Progenitor cell of endocrine pancreas (in vitro differentiated cells): ENCODE measurements at places on chromosomes 1 and 21. TPM values are rescaled to one million over a fixed set of nuclear protein-coding genes. Genes with fewer than 3 reads are reported as not detected.

TRNAU1AP gene
- 38.6 and 39.6 TPM in 2 replicates for total RNA-seq

RPS6KA1 gene
- total RNA-seq, result 26.7 and 29.6 TPM in 2 replicates

CAMK2N1 gene
- 67.2 and 69.2 TPM in 2 replicates for total RNA-seq

KCNJ9 gene
- total RNA-seq, result not detected in 2 replicates

HAO2 gene
- not detected in 2 replicates for total RNA-seq

RGS1 gene
- total RNA-seq, result 0.26 and 0.42 TPM in 2 replicates

PTPN22 gene
- not detected in 2 replicates for total RNA-seq

NES gene
- 33.9 and 39.2 TPM in 2 replicates for total RNA-seq

CYP4A11 gene
- not detected in 2 replicates for total RNA-seq

COL16A1 gene
- total RNA-seq, result 0.67 and 2.1 TPM in 2 replicates
